ENCODE measurements at places on chromosomes 12 and 14.

DNA sequence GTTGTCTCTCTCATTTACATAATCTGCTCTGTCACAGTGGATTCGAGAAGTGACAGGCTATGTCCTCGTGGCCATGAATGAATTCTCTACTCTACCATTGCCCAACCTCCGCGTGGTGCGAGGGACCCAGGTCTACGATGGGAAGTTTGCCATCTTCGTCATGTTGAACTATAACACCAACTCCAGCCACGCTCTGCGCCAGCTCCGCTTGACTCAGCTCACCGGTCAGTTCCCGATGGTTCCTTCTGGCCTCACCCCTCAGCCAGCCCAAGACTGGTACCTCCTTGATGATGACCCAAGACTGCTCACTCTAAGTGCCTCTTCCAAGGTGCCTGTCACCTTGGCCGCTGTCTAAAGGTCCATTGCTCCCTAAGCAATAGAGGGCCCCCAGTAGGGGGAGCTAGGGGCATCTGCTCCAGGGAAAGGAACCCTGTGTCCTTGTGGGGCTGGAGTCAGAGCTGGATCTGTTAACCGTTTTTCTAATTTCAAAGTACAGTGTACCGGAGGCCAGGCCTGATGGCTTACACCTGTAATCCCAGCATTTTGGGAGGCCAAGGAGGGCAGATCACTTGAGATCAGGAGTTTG, 5.1 kb downstream of the ERBB3 start:
- peak; percentile 51 for DNase-seq

- DNase-seq, result no peak
Measured at GRCh38 chr14:73217411-73217810, 19.9 kb upstream of the PAPLN start.

- DNase-seq, result no peak
Measured at GRCh38 chr12:113093409-113094101, 37.0 kb downstream of the DTX1 start.

GRCh38 chr12:130498589-130499385, 161.1 kb downstream of the PIWIL1 start:
- no peak for DNase-seq

- no peak for DNase-seq
Measured at GRCh38 chr14:93937519-93937918, 10.4 kb downstream of the FAM181A start.

- DNase-seq, result no peak
Measured at GRCh38 chr12:51834411-51834810, 14.1 kb downstream of the FIGNL2 start.

- DNase-seq, result no peak
Measured at GRCh38 chr14:104350463-104351185, 212.2 kb downstream of the KIF26A start.

DNA sequence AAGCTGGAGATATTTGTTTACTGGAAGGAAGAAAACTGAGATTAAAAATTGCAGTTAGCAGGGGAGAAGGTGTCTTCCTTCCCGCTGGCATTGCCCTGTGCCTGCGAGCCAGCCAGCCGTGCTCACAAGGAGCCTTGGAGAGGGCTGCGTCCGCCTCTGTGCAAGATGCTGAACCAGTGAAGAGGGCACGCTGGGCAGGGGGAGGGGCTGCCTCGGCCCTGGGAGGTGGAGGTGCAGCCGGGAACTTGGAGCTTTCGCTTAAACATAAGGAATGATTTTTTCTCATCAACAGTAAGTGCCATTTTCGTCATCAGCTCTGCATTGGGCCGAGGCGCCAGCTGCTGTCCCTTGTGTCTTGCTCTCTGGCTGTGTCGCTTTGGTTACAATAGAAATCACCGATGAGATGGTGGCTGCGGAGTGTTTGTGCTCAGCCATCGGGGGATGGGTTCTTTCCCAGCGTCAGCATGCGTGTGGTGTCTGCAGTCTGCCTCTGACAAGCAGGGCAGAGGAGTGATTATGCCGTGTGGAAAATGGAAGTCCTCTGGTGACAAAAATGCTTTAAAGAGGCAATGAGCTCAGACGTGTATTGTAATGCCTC, 97.3 kb downstream of the ESR2 start:
- DNase-seq, result no peak

DNA sequence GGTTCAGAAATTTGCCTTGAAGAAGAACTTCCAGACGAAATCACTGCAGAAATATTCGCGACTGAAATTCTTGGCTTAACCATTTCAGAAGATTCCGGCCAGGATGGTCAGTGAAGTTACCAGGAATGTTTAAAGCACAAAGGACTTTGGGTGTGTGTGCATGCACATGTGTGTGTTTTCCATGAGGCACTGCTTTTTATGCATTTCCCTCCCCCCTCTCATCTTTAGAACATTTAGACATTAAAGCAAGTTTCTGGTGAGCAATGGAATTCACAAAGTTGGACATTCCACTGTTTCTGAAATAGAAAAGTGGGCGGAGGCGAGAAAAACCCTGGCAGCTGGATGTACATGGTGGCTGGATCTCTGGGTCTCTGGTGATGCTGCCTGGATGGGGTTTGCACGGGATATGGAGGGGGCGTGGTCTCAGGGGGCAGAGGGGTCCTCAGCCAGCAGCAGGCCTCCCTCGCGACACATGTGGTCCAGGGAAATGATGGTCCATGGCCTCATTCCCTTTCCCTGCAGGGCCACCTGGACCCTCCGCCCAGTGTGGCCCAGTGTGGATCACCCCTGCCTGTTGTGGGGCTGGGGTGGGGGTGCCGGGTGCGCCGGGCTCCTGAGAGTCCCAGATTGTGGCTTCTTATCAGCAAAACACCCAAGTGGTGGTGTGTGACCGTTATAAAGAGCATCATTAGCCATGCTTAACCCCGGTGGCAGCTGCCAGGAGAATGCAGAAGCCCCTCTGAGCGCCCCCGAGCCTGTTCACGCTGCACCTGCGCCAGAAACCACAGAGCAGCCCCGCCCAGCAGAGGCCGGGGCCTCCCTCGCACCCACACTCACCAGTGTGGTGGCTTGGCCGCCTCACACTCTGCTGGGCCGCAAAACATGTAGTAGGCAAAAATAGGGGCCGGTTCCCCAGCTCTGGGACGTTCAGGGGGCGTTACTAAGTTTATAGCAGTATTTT, 17.8 kb upstream of the BCL7A start:
- DNase-seq, result no peak

- no peak for DNase-seq
Measured at GRCh38 chr14:68336165-68336564, 456.7 kb downstream of the ZFP36L1 start.

DNA sequence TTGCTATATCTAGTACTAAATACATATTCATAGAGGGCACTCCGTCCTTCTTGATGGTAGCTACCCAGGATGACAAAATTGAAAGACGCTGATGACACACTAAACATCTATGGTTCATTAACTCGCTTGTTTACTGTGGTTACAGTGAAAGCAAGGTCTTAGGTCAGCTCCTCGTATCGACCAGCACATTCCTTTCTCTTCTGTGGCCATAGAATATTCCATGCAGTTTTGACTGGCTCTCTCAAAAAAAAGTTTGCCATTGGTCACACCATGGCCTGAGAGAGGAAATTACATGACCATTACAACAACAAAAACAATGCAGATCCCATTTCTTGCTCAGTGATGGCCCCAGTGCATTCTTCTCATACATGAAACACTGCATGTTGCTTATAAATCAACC, 411.4 kb upstream of the SOX5 start:
- no peak for DNase-seq

DNA sequence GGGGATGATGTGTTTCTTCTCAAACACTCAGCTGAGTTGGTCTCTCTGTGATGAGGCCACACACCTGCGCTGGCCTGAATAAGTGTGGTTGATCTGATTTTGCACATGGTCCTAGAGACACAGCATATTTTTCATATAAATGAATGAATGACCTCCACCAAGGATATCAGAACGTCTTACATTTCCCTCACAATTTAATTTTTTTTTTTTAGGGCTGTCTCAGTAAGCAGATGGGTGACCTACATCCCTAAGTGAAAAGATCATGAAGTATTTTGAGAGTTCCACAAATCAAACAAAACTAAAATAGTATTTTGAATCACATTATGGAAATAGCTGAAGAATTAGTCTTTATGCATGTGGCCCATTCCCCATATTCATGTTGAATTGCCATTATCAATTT, 333.7 kb upstream of the TMTC1 start:
- no peak for DNase-seq

DNA sequence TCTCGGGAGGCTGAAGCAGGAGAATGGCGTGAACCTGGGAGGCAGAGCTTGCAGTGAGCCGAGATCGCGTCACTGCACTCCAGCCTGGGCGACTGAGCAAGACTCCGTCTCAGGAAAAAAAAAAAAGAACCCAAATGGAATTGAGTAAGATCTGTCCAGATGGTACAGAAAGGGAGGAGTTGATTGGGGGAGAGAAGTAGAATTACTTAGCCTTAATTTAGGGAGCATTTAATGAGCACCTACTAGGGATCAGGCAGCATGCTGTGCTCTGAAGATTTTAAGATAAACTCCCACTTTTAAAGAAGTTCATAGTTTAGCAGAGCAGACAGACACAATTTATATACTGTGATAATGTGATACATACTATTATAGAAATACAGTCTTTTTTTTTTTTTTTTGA, 4.5 kb downstream of the RAB5B start:
- no peak for DNase-seq

DNA sequence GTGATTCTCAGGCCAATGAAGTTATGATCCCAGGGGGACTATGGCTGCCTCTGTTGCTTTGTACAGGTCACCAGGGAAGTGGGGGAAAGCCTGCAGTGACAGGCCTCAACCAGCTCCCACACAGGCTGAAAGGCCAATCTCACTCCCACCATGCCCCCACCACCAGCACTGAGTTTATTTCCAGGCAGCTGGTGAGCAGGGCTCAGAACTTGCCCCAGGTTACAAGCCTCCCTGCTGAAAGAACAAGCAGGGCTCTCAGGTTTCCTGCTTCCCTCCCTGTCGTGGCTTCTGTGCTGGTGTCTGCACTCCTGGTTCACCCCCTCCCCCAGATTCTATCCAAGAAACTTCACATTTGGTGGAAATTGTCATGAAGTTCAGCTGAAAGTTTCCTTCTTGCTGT, 260.3 kb downstream of the CCDC59 start:
- no peak for DNase-seq

GRCh38 chr14:43790681-43791080, 716.4 kb downstream of the FSCB start:
- no peak for DNase-seq

GRCh38 chr12:16159571-16159970, 117.9 kb downstream of the SLC15A5 start:
- no peak for DNase-seq

DNA sequence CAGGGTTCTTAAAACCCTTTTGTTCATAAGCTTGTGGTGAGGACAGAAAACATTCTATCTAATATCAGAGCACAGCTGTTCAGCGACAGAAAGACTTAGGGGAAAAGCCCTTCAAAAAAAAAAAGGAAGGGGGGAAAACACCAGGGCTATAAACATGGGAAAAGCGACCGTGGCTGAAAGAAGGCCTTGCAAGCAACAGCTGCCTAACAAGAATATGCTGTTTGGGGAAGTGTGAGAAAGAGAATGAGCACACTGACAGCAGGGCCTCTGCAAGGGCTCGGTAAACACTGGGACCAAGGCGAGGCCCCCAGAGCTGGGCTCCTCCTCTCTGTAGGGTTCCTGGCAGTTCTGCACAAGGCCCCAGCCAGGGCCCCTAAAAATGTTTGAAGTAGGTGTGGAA, 27.4 kb upstream of the CCND2 start:
- DNase-seq, result no peak

DNA sequence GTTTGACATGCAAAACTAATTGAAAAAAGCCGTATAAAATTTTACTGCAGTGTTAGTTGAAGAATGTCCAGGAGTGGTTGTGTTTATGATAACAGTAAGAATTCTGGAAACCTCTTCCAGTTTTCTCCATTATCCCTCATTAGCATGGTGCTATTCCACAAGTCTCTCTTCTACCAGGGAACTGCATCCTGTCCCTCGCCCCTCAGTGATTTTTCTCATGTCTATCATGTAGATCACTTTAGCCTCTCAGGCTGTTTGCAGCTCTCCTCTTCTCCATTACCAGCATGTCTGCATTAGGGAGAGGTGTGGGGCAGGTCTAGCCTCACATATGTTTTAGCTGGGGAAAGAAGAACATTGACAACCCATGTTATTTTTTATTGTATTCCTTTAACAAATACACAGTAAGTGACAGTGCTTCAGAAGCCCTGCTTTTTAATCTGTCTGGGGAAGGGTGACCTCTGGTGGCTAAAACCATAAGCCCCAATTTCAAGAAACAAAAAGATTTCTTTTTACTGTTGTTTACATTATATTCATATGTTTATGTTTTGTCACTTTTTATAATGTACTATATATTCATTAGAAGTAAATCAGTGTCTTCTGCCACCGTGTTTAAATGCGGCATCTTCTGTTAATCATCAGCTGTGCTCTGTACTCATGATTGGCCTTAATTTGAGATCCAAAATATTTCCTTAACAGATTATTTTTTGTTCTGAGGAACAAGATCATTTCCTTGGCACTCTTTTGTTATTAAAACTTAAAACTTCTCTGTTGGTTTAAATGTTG, 70.7 kb downstream of the RASSF8 start:
- no peak for DNase-seq

DNA sequence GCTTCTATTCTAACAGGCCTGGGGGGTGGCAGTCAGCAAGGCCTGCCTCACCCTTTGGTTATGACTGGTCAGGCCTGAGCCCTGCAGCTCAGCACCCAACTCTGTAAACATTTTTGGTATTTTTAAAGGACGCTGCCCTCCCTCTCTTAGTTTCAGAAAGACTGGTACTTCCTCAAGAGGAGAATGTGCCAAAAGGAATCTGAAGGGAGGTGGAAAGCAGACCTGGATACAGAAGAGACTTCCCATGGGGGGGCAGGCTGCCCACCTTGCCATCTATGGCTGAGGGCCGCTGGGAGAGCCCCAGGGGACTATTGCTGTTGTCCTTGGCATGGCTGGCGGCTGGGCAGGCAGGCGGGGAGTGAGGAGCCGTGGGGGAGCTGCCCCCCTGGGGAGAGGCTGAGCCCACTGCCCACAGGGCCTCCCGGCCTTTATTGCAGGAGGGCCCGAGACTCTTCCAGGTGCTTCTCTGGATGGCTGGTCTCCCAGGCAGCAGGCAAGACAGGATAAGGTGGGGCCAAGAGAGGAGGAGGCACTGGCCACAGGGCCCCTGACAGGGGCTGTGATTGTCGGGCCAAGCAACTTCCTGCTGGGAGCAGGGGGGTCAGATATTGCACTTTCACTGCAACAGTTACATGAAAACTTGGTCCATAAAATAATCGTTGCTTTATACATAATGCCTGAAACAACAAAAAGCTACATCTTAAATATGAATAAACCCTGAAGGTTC, 3.5 kb downstream of the ARL6IP4 start:
- DNase-seq, result no peak

GRCh38 chr12:9730011-9730410, 2.9 kb downstream of the CLECL1 start:
- no peak for DNase-seq

- no peak for DNase-seq
Measured at GRCh38 chr12:104496336-104496735, 39.6 kb downstream of the CHST11 start.
